Ascending aorta (tissue), 2 donors: ENCODE measurements at places on chromosomes 11 and 22. TPM values are rescaled to one million over a fixed set of nuclear protein-coding genes. Genes with fewer than 3 reads are reported as not detected.
A peak's percentile ranks its signal among the peaks of the same experiment; 100 is the strongest.

Gene OR10D3
- total RNA-seq, result not detected

Gene IGSF9B
- total RNA-seq, result 162 TPM

Gene CBLIF
- 2.6 TPM for total RNA-seq

Gene MOV10L1
- not detected for total RNA-seq

DNA sequence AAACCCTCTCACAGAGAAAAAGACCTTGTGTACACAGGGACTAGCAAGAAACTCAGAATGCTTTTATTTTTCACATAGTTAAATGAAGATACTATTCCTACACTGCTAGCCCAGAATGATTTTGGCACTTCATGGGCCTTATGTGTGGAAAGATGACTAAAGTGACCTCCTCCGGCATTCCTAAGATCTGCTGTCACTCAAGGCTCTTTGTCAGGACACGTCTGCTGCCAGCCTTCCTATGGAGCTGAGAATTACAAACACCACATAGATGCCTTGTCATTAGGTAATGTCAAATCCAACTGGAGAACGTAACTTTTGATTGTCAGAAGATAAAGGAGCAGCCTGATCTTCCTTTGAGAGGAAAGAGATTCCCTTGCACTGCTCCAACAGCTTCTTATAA, 249.1 kb downstream of the FAT3 start:
- H3K27ac ChIP-seq, result no peak overlapping the region
- no peak for DNase-seq
- no peak overlapping the region for H3K4me3 ChIP-seq
- no peaks in the 10 kb centered on the region for H3K27me3 ChIP-seq

GRCh38 chr11:8832571-8833260, 78.3 kb upstream of the AKIP1 start:
- no peaks in the 10 kb centered on the region for H3K4me1 ChIP-seq
- no peak for DNase-seq
- no peaks in the 10 kb centered on the region for H3K27me3 ChIP-seq
- no peak overlapping the region for H3K4me3 ChIP-seq
- H3K36me3 ChIP-seq, result no peaks in the 10 kb centered on the region
- peak overlapping the region; percentile 3 for H3K27ac ChIP-seq

DNA sequence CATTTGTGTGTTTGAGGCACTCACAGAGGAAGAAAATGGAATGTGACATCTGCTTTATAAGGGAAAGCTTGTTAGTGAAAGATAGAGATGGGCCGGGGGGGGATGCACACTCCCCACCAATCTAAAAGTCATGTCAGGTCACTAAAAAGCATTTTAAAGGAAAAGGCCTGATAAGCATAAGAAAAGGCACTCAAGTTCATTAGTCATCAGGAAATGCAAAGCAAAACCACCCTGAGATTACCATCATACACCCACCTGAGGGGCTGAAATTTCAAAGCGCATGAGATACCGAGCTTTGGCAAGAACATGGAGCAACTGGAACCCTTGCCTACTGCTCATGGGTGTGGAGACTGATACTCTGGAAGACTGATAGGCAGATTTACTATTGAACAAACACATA, 77.9 kb upstream of the ANO1 start:
- DNase-seq, result no peak
- H3K36me3 ChIP-seq, result no peaks in the 10 kb centered on the region
- H3K4me3 ChIP-seq, result no peak overlapping the region
- H3K27ac ChIP-seq, result no peak overlapping the region
- no peaks in the 10 kb centered on the region for H3K27me3 ChIP-seq

GRCh38 chr11:94776351-94777321, 8.5 kb downstream of the AMOTL1 start:
- H3K27ac ChIP-seq, result no peak overlapping the region
- DNase-seq, result no peak
- no peak overlapping the region for H3K4me3 ChIP-seq
- no peaks in the 10 kb centered on the region for H3K27me3 ChIP-seq
- peaks cover 29% of the 10 kb centered on the region for H3K4me1 ChIP-seq
- no peaks in the 10 kb centered on the region for H3K36me3 ChIP-seq

DNA sequence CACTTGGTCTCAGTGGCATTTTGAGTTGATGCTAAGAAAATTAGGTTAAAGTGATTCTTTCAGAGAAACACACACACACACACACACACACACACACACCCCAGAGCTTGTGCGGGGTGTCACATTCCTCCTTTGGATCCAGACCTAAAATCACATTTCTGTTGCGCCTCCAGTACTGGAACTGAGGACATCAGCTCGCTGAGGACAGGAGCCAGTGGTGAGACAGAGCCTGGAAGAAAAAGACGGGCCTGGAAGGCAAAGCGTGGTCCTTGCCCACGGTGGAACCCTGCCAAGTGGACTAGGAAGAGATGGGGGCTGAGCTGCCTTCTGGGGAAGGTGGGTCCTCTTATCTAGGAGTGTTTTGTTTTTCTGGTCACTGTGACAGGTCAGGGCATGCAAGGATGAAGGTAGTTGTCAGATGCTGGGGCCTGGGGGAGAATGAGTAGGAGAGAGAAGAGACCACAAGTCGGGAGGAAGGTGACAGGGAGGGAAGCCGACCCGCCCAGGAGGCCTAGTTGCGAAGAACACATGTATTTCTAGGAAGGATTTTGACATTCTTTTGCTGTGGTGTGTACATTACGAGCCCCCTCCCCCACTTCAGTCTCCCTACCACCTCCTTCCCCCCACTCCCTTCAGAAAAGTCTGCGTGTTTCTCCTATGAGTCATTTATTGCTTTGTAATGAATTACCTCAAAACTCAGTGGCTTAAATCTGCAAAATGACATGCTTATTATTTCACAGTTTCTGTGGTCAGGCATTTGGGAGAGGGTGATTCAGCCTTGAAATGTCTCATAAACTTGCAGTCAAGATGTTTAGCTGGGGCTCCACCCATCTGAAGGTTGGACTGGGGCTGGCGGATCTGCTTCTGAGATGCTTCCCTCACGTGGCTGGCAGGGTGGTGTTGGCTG, 4.8 kb upstream of the ELFN2 start:
- H3K4me3 ChIP-seq, result no peak overlapping the region
- DNase-seq, result no peak
- no peak overlapping the region for H3K27ac ChIP-seq
- H3K36me3 ChIP-seq, result no peaks in the 10 kb centered on the region
- peaks cover 20% of the 10 kb centered on the region for H3K27me3 ChIP-seq

DNA sequence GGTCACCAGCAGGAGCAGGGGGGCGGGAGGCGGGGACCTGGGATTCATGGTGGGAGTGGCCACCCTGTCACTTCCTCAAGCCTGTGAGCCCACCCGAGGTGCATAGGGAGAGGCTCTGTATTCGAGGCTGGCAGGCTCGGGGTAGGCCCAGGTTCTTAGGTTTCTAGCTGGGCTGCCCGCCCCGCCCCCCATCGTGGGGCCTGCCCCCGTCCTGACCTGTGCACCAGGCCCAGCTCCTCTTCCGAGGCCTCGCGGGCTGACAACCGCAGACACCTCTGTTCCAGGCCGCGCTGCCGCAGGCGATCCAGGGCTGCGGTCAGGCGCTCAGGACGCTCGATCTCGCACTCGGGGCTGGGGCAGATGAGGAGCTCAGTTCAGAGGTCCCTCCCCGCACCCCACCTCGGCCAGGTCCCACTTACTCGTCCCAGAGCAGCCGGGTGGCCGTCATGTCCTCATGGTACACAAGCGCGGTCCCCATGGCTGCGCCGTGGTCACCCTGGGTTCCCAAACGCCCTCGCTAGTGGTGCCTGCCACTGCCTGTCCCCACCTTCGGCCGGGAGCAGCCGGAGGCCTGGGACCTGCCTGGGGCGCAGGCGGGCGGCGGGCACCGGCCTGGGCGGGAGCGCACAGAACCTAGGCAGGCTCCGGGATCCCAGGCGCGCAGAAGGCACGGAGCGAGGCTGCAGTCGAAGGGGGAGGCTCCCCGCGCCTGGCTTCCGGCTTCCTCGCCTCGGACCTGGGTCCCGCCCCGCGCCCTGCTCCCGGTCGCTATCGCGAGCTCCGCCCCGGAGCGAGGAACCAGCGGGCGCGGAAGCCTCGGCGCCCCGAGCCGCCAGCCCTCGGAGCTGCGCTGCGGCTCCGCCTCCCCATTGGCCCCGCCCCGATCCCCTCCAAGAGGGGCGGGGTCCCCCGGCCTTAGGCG, at the start of gene HDAC10:
HDAC10 (minus strand) TSS at position 711 of the 922 bp plus-strand sequence; CDS start at position 478, 233 bp downstream.
- DNase-seq, result peak; percentile 87
- peak within 1 kb of the TSS; percentile 57 for H3K4me3 ChIP-seq
- H3K36me3 ChIP-seq, result no peaks in the 10 kb centered on the region
- H3K4me1 ChIP-seq, result peaks cover 22% of the 10 kb centered on the region
- H3K27ac ChIP-seq, result peak within 1 kb of the TSS; percentile 71

GRCh38 chr22:21444701-21445436, 22.3 kb upstream of the TMEM191C start:
- no peak overlapping the region for H3K4me3 ChIP-seq
- peaks cover 46% of the 10 kb centered on the region for H3K36me3 ChIP-seq
- no peaks in the 10 kb centered on the region for H3K27me3 ChIP-seq
- H3K27ac ChIP-seq, result no peak overlapping the region
- no peak for DNase-seq
- no peaks in the 10 kb centered on the region for H3K4me1 ChIP-seq

DNA sequence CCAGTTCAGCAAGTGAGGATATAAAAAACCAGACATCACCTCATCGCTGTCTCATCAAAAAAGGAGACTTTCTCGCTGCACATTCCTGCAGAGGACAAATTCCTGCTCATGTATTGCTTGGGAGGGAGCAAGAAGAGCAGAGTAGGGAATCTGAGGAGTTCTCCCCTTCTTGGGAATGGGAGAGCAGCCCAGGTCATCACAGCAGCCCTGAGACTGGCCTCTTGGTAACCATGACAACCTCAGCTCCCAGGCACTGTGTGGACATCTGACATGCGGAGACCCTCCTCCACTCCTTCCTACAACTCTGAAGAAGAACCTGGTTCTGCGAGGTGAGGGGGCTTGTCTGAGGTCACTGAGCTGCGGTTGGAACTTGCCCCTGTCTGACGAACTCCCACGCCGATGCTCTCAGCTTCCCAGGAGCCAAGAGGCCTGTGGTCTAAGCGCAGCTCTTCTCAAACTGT, 17.9 kb downstream of the RFPL1 start:
- DNase-seq, result no peak
- no peak overlapping the region for H3K4me3 ChIP-seq
- no peak overlapping the region for H3K27ac ChIP-seq

DNA sequence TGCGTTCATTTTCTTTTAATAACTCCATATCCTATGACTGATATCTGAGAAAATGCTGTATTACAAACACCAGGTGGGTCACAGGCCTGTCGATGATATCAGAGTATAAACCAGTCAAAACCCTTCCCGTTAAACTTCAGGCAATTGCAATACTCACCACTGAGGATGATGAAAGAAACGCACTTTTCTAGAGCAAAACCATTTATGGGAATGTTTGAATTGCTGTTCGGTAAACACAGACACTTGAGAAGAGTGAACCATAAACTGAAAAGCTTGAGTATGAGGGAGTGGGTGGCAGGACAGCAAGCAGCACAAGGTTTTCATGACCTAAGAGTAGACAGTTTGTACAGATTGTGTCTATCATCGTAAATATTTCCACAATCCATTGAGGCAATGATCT, 139.8 kb upstream of the CEP126 start:
- no peaks in the 10 kb centered on the region for H3K27me3 ChIP-seq
- no peaks in the 10 kb centered on the region for H3K4me1 ChIP-seq
- no peak overlapping the region for H3K4me3 ChIP-seq
- H3K27ac ChIP-seq, result no peak overlapping the region
